CD4-positive, alpha-beta T cell treated with Interferon gamma for 1 hour (primary cell): ENCODE measurements at places on chromosomes 6 and 20.

- no peak for DNase-seq
These were observed 22.7 kb downstream of the DSE start for GRCh38 chr6:116393430-116393829.

DNA sequence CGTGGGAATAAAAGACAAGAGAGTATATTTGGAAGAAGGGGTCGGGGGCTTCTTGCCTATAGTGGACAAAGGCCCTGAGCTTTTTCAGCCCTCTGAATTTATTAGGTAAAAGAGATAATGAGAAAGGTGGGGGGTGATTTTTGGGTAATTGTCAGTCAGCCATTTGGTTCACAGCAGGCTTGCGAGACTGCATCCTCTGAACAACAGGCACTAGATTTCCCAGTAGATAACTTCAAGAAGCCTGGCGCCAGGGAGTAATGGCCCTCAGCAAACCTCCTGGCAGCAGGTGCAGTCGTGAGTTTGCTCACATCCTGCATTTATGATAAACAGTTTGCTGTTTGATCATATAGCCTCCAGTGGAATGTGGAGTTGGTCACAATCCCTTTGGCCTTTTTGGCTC, 609.0 kb downstream of the DHX35 start:
- DNase-seq, result no peak

DNA sequence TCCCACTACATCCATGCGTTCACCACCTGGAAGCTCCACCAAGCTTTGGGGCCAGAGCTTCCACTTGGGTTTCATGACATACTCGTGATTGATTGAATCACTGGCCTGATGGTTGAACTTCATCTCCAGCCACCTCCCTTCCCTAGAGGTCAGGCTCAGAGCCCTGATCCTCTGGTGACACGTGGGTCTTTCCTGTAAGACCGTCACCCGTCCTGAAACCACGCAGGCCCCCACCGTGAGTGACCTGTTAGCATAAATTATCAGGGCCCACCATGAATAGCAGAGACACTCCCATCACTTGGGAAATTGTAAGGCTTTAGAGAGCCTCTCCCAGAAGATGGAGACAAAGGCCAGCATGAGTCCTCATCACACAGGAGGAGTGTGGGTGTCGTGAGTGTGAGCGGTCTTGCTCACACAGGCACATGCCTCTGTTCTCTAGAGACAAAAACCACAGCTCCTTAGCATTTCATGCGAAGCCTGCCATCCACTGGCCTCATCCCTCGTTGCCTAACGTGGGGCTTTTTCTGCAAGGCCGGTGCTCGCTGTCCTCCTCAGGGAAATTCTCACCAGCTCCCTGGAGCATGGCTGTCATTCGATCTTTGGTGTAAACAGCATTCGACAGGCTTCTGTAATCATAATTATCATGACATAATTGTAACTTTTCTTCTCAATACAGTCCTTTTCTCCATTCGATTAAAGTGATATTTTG, 65.1 kb upstream of the DUSP22 start:
- DNase-seq, result peak; percentile 43

GRCh38 chr6:49855221-49855620, 11.1 kb downstream of the CRISP1 start:
- no peak for DNase-seq

DNA sequence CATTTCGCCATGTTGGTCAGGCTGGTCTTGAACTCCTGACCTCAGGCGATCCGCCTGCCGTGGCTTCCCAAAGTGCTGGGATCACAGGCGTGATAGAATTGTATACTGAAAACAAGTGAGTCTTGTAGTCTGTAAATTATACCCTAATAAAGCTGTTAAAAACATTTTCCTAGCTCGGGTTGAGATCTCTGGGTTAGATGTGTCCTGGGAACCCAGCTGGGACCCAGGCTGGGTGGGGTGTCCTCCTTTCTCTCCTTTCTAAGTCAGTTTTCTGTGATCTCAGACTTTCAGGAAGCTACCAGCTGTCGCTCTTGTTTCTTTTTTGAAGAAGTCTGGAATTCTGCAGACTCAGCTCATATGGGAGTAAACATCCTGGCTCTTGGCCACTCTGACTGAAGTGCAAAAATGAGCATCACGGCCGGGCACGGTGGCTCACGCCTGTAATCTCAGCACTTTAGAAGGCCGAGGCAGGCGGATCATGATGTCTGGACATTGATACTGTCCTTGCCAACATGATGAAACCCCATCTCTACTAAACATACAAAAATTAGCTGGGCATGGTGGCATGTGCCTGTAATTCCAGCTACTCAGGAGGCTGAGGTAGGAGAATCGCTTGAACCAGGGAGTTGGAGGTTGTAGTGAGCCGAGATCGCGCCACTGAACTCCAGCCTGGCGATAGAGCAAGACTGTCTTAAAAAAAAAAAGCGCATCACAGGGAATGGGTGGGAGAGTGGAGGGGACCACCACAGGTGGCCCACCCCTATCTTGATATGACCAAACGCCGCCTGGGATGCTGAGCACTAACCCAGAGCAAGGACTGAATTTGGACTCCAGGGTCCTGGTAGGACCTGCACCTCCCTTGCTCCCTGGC, 9.9 kb upstream of the PCIF1 start:
- no peak for DNase-seq

GRCh38 chr6:107870381-107870780, 46.3 kb upstream of the SCML4 start:
- DNase-seq, result no peak

- DNase-seq, result no peak
These were observed 111.2 kb downstream of the KCNQ5 start for GRCh38 chr6:72733045-72733444.

- no peak for DNase-seq
These were observed 217.9 kb downstream of the CLVS2 start for GRCh38 chr6:123213921-123214320.

DNA sequence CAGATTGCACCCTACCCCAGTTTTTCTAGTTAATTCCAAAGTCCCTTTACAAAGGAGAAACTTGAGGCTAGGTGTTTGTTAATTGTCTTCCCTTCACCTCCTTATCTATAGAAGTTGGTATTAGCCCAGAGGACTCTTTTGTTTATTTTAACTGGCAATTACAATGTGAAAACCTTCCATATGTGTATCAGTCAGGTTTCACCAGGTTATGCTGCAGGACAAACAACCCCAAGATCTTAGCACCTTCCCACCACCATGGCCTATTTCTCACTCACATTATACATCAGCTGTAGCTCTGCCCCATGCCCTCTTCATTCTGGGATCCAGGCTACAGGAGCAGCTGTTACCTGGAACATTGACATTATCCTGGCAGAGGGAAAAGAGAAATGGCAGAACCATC, 31.1 kb downstream of the SNHG17 start:
- DNase-seq, result no peak

- no peak for DNase-seq
These were observed 151.7 kb downstream of the TMEM200A start for GRCh38 chr6:130517444-130517931.

DNA sequence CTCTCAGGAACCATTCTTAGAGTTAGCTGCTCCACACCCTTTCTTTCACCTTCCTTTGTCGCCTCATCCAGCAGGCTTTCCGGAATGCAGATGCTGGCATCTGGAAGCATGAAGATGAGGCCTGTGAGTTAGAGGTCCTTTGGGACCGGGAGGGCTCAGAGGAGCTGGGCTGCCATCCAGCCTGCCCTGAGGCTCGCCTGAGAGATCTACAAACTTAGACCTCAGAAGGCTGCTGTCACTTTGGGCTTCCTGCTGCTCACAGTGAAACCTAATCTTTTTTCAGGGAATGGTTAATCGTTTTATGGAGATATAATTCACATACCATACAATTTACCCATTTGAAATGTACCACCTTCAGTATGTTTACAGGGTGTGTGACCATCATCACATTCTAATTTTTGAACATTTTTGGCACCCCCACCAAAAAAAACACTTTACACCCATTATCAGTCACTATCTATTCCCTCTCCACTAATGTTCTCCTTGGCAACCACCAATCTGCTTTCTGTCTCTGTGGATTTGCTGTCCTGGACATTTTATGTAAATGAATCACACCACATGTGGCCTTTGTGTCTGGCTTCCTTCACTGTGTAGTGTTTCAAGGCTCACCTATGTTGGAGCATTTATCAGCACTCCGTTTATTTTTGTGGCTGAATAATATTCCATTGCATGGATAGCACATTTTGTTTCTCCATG, 20.0 kb upstream of the MPC1 start:
- DNase-seq, result no peak

DNA sequence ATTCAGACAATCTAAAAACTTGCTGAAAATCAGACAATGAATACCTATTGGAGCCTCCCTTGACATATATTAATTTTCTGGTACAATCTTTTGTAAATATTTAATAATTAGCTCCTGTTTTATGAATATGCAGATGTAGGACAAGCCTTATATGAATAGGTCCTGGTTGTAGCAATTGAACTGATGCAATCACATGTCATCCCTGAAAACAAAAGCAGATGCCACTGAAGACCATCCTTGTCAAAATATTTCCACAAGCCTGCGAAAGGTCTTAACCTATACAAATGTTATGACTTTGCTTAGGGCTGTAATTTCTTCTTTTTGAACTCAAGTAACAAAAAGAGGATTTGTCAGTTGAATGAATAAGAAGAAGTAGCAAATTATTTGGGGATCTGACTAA, 722.1 kb downstream of the EYS start:
- DNase-seq, result no peak

DNA sequence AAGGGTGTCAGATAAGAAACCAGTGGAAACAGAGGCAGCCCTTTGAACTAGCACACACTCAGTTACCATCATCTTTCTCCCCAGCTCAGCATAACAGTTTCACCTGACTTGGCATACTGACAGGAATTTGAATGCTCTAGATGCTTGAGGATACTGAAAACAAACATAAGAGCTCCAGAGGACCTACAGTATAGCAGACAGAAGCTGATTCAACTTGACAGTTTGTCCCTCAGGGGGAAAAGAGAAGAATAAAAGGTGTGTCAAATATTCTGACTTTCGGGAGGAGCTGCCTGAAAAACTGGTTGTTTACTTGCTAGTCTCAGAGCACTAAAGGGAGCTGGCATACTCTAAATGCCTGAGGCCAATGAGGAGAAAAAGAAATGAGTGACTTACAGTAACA, 35.1 kb downstream of the EYS start:
- no peak for DNase-seq

- no peak for DNase-seq
These were observed 30.9 kb upstream of the PTPRT start for GRCh38 chr20:43220612-43221011.

DNA sequence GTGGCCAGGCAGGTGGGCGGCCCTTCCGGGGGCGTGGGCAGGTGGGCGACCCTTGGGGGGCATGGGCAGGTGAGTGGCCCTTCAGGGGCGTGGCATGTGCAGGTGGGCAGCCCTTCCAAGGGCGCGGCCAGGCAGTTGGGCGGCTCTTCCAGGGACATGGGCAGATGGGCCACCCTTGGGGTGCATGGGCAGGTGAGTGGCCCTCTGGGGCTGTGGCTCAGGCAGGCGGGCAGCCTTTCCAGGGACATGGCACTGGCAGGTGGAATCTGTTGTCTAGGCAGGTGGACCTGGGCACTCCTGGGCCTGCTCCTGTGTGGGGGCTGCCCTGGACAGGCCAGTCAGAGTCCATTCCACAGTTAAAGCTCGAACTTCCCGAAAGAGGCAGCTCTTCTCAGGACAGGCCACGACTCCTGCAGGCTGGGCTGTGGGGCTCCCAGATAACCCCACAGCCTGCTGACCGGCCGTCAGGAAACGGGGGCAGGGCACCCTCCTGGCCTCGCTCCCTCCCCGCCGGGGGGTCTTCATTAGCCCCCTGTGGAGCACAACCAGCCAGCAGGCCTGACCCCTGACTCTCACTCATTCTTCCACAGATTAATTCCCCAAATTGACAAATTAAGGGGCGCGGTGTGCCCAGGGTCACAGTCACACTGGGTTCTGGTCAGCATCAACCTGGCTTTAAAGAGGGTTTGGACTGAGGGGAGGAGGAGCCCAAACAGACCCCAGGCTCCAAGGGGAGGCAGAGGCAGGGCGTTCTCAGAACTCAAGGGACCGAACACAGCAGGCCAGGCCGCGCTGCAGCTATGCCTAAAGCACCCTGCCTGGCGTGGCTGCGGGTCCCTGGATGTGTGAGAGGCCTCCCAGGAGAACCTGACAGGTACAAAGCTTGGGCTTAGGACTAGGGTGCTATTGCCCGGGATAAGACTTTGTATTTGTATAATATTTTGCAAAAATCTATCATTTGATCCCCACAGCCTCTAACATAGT, 130.0 kb downstream of the DLL1 start:
- no peak for DNase-seq

- DNase-seq, result no peak
These were observed 301.2 kb upstream of the HSF2 start for GRCh38 chr6:122098201-122098678.

DNA sequence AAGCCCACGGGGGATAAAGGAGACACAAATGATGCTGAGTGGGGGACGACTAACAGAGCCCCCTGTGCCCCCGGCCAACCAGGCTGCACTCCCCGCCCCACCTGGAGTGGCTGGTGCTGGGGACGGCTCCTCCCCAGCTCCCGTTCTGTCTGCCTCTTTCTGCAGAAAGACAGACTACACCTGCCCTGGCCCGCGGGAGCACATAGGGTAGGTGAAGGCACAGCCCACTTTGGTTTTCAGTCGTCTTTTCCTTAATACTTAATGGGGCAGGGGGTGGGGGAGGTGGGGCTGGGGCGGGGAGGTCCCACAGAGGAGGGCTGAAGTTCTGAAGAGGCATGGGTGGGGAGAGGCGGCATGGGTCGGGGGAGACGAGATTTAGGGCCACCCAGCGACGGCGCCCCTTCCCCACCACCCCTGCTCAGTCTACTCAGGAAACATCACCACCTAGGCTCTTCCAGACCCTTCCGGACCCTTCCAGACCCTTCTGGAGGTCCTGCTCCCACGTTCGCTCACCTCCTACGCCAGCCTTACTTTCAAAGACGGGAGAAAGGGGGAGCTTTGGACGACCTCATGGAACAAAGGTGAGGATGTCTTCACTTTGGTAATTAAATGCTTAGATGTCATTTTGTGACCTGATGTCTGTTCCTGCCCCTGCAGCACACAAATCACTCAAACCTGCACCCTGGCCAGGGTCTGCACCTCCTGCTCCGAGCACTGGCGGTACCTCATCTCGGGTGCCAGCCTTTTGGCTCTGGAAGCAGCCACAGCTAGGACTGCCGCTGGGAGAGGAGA, 21.2 kb upstream of the FRMD1 start:
- no peak for DNase-seq

- DNase-seq, result no peak
These were observed 7.7 kb upstream of the AIF1 start for GRCh38 chr6:31607317-31607716.

- DNase-seq, result no peak
These were observed 30.3 kb upstream of the RCAN2 start for GRCh38 chr6:46521464-46521971.

GRCh38 chr6:116300566-116300965, 20.8 kb upstream of the TSPYL1 start:
- no peak for DNase-seq

GRCh38 chr6:33082702-33083101, 6.9 kb downstream of the HLA-DPB1 start:
- no peak for DNase-seq
